RCC 7860 (cell line): ENCODE measurements at places on chromosomes 6 and 20.
A peak's percentile ranks its signal among the peaks of the same experiment; 100 is the strongest.

DNA sequence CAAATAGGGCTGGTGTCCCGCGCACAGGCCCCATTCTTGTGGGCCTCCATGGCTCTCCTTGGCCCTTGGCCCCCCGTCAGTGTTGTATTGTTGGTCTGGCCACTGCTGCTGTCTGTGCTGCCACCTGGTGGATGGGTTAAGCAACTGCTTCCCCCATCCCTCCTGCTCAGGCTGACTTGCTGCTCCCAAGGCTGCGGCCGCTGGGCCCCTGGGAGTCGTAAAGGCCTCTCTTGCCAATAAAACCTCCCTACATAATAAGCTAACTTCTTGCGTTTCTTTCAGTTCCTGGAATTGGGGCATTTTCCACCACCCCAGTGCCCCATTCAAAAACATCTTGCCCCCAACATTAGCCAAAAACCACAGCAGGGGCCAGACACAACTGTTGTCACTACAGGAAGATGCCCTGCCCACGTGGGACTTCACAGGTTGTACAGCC lies 27.1 kb downstream of the CD83 start:
- peak; percentile 44 for DNase-seq

- DNase-seq = no peak
Observed at GRCh38 chr6:107740496-107741190, 83.5 kb downstream of the SCML4 start.

DNA sequence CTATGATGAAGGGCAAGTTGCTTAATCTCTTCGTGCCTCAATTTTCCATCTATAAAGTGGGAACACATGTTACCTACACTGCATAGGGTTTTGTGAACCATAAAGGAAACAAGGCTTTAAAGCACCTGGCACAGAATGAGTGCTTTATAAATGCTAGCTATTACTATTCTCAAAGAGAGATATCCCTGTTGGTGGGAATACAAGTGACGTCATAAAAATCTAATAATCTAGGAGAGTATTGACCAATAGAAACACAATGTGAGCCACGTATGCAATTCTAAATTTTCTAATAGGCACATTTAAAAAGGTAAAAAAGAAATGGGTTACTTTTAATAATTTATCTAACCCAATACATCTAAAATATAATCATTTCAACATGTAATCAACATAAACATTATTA lies 316.4 kb downstream of the PTPRT start:
- no peak for DNase-seq

DNA sequence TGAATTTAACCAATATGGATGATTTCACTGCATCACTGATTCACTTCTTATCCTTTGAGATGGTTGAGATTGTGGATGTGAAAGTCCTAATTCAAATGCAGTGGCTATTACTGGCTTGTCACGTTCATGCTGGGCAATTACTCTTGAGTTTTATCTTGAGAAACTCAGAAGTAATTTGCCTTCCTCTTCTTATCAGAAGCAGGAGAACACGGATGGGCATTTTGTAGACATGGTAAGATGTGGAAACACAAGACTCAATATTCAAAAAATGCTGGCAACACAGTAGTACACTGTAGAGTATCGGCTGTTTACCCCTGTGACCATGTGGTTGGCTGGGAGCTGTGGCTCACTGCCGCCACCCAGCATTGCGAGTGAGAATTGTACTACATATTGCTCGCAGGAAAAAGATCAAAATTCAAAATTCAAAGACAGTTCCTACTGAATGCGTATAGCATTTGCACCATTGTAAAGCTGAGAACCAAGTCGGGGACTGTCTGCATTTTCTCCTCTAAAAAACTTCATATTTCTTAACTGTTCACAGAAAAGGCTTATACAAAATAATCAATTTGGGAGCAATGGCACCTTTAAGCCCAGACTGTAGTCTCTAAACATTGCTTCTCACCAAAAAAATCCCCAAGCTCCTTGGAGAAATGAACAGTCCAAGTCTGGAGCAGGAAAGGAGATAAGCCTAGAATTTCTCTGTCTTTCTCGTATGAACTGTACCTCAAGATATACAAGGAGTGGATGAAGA lies 61.9 kb upstream of the ELOVL5 start:
- DNase-seq = no peak
